ENCODE measurements at places on chromosomes 3 and 15. TPM values are rescaled to one million over a fixed set of nuclear protein-coding genes. Genes with fewer than 3 reads are reported as not detected.

The ZMYND10 gene
- total RNA-seq: 1.9 TPM

The NCK1 gene
- 54.3 TPM for total RNA-seq

The NRROS gene
- total RNA-seq: 10.0 TPM

The LMAN1L gene
- total RNA-seq: not detected

The ZIC1 gene
- 3.8 TPM for total RNA-seq

The FEZF2 gene
- not detected for total RNA-seq

The DNAH12 gene
- 0.80 TPM for total RNA-seq

The IL5RA gene
- 0.49 TPM for total RNA-seq

The PLSCR2 gene
- total RNA-seq: 0.71 TPM

The KLF15 gene
- total RNA-seq: 22.7 TPM

GRCh38 chr15:47824147-47824546, 106.8 kb downstream of the SEMA6D start:
- no peak for DNase-seq

DNA sequence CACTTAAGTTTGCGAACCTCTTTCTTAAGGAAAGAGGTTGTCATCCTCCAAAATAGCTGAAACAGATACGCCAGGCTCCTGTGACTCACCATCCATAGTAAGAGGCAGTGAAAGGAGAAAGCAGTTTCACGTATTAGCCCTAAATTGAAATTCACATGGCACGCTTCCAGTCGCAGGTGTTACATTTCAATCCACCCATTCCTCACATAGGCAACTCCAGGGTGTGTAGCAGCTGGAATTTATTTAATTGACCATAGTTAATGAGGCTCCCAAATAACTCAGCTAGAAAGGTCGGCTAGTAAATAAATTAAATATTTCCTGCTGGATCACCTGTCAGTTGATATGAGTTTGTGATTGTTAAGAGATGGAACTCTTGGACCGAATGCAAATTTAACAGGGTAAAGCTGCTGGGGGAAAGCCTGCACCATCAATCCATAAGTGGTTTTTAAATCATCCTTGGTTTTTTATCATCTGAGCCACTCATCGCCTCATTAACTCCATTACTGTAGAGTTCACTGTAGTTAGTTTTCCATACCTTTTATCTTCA, 19.6 kb downstream of the NSUN3 start:
- no peak for DNase-seq

GRCh38 chr3:24332092-24332491, 162.6 kb downstream of the THRB start:
- no peak for DNase-seq

- DNase-seq: no peak
These were observed 22.1 kb upstream of the MGLL start for GRCh38 chr3:127844326-127844942.

DNA sequence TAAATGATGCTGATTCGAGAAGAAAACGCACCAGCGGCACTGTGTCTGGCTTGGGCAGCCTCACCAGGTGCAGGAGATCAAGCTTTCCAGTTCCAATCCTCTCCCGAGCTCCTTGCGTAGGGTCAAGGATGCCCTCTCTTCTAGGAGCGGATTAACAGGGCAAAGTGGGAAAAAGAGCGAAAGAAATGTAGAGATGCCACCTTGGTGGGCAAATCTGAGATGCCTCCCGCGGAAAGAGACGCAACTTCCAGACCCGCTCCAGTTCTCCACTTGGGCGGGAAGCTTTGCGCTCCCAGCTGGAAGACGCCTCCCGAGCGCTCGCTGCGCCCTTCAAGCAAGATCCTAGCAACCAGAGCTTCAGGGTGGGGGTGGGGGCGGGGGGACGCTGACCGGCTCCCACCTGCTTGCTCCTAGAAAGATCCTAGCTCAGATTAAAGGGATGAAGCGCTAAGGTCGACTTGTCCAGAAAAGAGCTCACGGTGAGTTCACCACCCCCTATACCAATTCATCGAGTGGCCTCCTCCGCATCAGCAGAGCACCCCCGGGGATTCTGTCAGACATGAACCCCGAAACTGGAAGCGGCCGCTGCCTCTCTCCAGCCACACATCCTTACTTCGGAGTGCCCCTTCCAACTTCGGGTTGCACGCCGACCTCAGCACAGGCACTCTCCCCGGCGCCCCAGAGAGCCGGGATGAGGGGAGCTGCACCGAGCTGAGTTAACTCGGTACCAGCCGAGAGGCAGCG, 769 bp downstream of the TAFA4 start:
- no peak for DNase-seq

DNA sequence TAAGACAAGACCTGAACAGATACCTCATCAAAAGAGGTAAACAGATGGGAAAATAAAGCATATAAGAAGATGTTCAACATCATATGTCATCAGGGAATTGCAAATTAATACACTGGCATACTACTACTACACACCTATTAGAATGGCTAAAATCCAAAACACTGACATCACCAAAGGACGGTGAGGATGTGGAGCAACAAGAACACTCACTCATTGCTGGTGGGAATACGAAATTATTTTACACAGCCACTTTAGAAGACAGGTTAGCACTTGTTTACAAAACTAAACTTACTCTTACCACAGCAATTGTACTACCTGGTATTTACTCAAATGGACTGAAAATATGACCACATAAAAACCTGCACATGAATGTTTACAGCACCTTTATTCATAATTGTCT, 119.6 kb downstream of the GSK3B start:
- no peak for DNase-seq

DNA sequence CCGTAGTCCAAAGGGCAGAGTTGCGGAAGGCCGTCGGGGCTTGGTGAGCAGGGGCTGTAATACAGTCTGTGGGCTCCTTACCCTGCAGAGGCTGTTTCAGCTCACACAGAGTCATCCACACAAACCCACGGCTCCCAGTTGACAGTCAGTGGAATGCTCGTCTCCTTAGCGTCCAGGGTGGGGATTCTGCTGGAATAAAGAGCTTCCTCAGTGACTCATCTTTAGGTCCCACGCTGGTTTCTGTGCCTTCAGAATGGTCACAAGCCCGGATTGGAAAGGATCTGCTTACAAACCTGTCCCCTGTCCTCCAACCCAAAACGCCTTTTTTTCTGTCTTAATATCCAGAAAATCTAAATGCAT, 201.3 kb upstream of the TPM1 start:
- no peak for DNase-seq

DNA sequence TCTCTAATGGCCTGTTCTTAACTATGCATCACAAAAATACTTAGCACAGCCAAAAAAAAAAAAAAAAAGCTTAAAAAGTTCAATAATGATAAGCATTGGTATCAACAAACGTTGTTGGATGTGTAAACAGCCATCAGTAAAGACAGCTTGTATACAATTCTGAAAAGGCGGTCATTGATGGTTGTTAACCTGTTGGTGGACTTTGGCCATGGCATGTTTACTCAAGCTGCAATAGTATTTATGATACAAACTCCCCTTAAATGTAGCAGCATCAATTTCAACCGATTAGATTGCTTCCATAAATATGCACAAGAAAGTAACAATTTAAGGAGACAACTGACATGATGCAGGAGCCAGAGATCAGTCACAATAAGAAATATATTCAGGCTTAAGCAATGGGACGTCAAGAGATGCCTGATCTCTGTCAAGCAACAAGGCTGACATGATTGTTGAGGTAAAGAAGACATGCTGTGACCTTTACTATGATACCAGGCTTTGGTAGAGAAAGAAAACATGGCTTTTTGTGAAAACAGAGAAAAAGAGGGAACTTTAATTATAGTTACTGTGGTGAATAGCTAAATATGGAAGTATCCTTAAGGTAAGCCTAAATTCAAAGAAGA, 14.2 kb upstream of the SLC7A14 start:
- DNase-seq: no peak

- no peak for DNase-seq
These were observed 10.2 kb downstream of the ACKR2 start for GRCh38 chr3:42819351-42819965.

DNA sequence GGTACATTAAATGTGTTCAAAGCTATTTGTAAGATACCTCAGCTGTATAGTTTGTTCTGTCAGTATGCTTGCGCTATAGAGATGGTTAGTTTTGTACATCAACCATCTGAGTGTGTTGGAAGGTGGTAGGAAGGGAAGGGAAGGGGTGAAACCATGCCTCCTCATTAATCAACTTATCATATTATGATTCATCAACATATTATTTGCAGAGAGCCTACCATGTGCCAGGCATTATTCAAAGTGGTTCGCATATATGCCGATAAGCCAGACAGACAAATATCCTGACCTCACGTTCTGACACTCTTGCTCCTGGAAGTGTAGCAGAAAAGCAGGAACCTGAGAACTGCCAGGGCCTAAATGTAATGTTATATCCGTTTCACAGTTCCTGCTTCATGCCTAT, 248.1 kb upstream of the NR2E3 start:
- DNase-seq: no peak

DNA sequence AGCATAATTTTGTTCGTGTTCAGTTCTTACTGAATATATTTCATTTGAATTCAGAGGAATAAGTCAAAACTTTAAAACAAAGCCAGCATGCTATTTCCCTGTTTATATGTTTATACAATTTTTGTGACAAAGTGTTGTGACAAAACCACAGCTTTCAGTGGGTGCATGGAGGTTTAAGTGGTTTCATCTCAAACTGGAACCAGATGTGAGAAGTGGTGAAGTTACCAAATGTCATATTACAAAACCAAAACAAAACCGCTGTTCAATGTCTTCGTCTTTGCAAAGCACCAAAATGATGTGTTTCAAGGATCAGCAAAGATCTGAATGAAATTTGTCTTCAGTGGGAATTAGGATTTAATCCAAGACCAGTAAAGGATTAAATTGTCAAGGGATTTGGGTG, 59.3 kb upstream of the OSTN start:
- no peak for DNase-seq

- DNase-seq: no peak
These were observed 86.4 kb upstream of the ARRDC4 start for GRCh38 chr15:97874139-97874538.

DNA sequence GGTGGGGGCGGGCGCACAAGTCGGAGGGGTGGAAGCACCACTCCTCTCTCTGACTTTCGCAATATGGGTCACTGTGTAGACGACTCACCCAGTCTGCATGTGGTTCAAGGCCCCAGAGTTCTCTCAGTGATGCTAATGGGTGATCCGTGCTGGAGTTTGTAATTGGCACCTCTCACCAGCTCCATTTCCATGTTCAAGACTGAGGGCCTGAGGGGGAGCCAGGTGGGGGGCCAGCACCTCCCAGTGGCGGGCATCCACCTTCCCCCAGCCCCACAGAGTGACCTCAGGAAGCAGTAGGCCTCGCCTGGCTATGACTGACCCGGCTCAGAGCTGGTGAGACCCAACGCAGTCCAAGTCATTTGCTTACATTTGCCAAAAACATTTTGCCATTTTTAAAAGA, 230.0 kb upstream of the ST8SIA2 start:
- DNase-seq: no peak

GRCh38 chr3:138234401-138235179, 47.5 kb downstream of the ARMC8 start:
- DNase-seq: no peak

- no peak for DNase-seq
These were observed 204.2 kb downstream of the GHSR start for GRCh38 chr3:172244011-172244410.

DNA sequence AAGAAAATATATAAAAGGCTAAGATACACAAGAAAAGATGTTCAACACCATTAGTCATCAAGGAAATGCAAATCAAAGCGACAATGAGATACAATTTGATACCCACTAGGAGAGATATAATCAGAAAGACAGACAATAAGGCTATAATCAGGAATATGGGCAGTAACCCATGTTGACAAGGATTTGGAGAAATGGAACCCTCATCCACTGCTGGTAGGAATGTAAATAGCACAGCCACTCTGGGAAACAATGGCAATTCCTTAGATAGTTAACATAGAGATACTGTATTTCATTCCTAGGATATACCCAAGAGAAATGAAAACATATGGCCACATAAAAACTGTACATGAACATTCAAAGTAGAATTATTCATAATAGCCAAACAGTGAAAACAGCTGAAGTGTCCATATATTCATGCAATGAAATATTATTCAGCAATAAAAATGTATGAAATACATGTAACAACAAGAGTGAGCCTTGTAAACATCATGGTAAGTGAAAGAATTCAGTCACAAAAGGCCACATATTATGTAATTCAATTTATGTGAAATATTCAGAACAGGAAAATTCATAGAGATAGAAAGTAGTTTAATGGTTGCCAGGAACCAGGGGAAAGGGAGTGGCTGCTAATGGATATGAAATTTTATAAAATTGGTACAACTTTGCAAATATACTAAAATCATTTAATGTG, 18.2 kb upstream of the COL8A1 start:
- no peak for DNase-seq

DNA sequence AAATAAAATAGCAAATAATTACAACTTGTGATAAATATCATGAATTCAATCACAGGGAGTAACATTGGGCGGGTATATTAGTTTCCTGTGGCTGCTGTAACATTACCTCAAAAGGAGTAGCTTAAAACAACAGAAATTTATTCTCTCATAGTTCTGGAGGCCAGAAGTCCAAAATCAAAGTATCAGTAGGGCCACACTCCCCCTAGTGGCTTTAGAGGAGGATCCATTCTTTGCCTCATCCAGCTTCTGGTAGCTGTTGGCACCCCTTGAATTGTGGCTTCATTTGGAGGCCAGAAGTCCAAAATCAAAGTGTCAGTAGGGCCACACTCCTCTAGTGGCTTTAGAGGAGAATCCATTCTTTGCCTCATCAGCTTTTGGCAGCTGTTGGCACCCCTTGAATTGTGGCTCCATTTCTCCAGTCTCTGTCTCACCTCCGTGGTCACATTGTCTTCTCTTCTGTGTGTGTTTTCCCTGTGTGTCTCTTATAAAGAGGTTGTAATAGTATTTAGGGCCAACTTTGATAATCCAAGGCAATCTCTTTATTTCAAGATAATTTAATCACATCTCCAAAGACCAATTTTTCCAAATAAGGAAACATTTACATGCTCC, 3.1 kb upstream of the CFAP20DC start:
- DNase-seq: no peak

DNA sequence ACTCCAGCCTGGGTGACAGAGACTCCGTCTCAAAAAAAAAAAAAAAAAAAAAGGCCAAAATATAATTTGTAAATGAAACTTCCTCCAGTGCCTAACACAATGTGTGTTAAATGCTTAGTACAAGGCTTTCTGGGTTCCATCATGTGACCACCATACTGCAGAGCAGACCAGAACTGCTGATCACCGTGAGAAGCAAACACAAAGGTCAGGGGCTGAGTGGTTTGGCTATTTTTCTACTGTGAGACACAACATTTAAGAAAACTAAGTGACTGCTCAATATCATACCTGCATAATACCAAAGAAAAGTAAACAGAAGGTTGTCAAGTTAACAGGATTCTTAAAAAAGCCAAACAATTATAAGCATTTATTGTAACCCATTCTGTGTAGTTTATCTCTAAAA, 13.2 kb downstream of the ABCC5 start:
- DNase-seq: no peak

- no peak for DNase-seq
These were observed 849.8 kb downstream of the NSUN3 start for GRCh38 chr3:94912656-94913055.

DNA sequence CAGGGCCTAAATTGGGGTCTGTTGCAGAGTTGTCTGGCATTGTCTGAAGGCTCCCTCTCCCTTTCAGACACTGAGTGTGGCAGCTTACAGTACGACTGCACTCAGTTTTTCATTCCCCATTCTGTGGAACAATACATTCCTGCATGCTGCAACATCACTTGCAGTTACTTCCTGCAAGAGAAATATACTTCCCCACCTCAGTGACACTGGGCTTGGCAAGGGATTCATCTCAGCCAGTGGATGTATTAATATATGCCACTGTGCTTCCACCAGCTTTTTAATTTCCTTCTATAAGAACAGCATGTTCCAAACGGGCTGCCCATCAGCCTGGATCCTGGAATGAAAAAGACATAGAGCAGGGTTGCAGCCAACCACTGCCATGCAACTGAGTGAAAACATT, 23.1 kb downstream of the B3GALNT1 start:
- DNase-seq: no peak

Measured in sciatic nerve (tissue), 2 donors.